ENCODE measurements at places on chromosomes 3 and 15. TPM values are rescaled to one million over a fixed set of nuclear protein-coding genes. Genes with fewer than 3 reads are reported as not detected.
A peak's percentile ranks its signal among the peaks of the same experiment; 100 is the strongest.

Gene TMC3
- total RNA-seq = not detected

Gene VPS8
- 33.9 TPM for total RNA-seq

Gene SEMA3G
- not detected for total RNA-seq

Gene IL20RB
- total RNA-seq = 0.93 TPM

Gene CD200
- 30.2 TPM for total RNA-seq

Gene GRM2
- 0.47 TPM for total RNA-seq

GRCh38 chr3:138781012-138781470, 53.7 kb downstream of the PIK3CB start:
- peak; percentile 47 for DNase-seq

DNA sequence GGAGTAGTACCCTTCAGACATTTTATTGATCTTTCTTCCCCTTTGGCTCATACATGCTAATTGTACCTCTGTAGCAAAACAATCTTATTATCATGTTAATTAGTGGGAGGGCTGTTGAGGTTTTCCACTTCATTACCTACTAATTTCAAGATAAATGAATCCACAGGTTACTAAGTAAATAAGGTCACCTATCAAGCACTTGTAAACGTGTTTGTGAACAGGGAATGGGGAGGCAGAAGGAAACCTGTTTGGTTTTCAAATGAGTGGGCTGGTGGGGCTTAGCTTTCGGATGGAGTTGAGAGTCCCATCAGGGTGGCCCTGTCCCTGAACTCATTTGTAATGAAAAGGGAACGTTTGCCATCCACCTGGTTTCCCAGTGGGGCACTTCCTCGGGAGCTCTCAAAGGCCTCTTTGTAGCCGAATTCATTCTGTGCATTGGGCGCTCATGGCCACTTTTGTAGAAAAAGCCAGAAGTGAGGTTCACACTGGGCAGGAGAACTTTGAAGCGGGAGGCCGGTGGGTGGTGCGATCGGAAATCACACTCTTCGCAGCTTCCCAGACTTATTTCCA, 419.8 kb upstream of the NR2F2 start:
- no peak for DNase-seq

DNA sequence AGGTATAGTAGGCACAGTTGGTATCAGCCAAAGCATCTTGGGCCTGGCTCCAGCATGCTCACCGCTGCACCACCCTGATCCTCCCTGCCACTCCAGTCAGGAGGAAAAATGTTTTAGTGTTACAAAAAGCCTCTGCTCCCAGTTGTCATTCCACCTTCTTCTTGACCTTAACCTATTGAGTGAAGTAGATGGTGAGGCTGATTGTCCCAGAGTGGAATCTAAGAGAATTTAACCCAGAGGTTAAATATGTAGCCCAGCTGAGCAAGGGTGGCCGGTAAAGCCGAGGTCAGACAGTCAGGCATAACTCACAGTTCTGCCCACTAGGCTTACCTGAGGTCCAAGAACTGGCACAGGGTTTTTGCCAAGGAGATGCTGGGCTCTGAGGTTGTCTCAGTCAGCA, 30.7 kb upstream of the TNIK start:
- DNase-seq = no peak

DNA sequence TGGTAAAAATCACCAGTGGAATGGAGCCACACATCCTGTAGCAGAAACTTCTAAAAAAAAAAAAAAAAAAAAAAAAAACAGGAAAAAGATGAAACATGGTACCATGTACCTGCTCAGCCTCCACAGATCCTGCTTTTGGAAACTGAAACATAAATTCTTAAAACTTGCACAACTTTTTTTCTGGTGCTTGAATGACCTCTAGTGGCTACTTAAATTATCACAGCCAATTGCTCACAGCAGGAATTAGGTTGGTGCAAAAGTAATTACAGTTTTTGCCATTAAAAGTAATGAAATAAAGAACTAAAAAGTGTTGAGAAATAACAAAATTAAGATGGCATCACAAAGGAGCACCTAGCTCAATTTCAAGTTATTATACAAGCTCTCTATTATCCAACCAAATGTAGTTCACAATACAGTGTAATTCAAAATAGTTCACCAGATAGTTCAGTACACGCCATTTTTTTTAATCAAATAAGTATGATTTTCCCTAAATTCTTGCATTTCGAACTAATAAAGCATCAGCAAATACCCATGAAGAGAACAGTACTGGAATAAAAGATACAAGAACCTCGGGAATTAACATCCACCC, 80.6 kb downstream of the ULK4 start:
- no peak for DNase-seq

- no peak for DNase-seq
Observed at GRCh38 chr3:101942356-101942755, 93.0 kb downstream of the NFKBIZ start.

GRCh38 chr3:101200461-101200860, 119.9 kb downstream of the IMPG2 start:
- DNase-seq = no peak

GRCh38 chr15:70802629-70803028, 39.3 kb upstream of the UACA start:
- no peak for DNase-seq

GRCh38 chr3:38578081-38578475, 71.4 kb downstream of the SCN5A start:
- DNase-seq = no peak

DNA sequence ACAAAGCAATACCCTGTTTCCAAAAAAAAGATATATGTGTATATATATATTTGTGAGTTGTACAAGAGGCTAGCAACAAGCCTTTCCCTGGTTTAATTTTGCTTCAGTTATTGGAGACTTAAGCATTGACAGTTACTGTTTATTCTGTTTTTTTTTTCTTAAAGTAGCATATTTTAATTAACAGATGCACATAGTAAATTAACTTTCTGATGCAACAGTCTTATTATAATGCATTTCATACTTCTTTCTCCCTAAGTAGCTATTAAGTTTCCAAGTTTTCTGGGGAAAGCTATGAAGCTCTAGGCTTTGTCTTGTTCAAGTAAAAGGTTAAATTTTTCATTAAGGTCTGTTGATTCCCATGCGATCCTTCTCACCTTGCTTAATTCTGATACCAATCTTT, 17.9 kb downstream of the PRKCI start:
- DNase-seq = no peak

- DNase-seq = no peak
Observed at GRCh38 chr15:49731187-49732099, 110.6 kb downstream of the DTWD1 start.

DNA sequence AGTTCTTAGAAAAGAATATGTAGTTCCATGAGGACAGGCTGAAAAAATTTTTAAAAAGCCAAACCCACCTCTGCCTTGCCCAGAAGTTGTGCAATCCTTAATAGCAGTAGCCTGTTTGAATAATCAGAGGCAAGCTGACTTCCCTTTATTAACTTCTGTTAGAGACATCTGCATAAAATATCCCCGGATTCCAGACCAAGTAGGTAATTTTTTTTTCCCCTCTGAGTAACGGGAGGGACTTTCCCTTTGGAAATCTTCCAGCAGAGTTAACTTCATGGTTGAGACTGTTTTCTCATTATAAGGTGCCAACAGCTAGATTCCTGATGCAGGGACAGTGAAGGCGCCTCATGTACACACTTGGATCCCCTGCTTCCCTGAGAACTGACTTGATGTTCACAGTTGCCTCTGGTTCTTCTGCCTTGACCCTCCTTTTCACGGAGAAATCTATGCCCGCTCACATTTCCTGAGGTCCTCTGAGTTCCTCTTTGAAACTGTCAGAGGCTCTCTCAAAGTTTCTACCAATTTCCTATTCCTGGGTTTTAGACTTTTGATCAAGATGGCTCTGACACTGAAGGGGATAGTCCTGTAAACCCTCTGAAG, 227.6 kb upstream of the BHLHE40 start:
- no peak for DNase-seq

DNA sequence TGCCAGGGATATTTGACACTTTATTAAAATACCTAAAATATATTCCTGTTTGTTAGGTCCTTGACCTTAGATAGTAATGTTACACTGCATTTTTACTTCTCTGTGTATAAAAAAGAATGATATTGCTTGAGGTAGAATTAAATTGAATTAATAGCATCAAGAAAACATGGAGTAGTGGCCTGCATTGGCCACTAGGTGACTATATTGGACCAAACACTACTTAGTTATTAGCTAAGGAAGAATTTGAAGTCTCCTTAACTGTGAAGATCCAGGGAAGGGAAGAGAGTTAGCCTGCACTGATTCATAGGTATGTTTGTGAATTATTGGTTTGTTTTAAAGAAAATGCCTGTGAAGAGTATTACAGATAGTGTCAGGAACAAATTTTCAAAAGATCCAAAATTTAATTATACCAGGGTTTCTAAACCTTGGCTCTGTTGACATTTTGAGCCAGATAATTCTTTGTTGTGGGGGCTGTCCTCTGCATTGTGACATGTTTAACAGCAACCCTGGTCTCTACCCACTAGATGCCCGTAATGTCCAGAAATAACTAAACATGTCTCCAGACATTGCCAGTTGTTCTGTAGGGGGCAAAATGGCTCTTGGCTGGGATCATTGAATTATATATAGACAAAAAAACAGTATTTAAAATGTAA, 103.6 kb upstream of the THSD4 start:
- DNase-seq = no peak

- peak; percentile 18 for DNase-seq
Observed at GRCh38 chr15:22851513-22851912, 13.0 kb downstream of the NIPA2 start.

DNA sequence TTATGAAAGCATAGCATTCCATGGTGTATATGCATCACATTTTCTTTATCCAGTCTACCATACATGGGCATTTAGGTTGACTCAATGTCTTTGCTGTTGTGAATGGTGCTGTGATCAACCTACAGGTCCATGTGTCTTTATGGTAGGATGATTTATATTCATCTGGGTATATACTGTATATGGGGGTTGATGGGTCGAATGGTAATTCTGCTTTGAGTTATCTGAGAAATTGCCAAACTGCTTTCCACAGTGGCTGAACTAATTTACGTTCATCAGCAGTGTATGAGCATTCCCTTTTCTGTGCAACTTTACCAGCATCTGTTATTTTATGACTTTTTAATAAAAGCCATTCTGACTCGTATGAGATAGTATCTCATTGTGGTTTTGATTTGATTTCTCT, 662.4 kb upstream of the BCHE start:
- DNase-seq = no peak

DNA sequence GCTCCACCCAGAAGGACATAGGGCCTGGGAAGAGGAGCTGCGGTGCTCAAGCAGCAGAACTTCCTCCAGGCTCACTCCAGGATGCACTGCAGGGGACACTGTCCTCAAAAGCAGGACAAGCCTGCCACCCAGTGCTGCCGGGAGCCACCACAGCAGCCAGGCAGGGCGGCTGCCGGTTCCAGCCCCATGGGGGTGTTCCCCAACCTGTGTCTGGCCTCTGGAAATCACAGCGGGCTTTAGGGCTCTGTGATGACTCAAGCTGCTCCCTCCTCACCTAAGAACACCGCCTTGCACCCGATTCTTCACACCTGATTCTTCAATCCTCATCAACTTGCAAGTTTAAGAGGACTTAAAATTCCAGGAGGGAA, 71.9 kb upstream of the SLC6A11 start:
- peak; percentile 66 for DNase-seq

GRCh38 chr3:60114191-60114590, 1064.4 kb upstream of the CFAP20DC start:
- no peak for DNase-seq

DNA sequence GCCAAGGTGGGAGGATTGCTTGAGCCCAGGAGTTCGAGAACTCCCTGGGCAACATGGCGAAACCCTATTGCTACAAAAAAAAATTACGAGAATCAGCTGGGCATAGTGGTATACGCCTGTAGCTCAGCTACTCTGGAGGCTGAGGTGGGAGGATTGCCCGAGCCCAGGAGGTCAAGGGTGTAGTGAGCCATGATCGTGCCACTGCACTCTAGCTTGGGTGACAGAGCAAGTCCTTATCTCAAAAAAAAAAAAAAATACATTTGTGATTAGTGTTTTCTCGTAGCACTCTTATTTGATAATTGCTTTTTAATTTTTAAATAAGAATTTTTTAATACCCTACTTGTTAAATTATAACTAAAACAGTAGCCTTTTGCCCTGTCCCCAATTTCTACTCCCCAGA, 18.4 kb downstream of the IREB2 start:
- no peak for DNase-seq

DNA sequence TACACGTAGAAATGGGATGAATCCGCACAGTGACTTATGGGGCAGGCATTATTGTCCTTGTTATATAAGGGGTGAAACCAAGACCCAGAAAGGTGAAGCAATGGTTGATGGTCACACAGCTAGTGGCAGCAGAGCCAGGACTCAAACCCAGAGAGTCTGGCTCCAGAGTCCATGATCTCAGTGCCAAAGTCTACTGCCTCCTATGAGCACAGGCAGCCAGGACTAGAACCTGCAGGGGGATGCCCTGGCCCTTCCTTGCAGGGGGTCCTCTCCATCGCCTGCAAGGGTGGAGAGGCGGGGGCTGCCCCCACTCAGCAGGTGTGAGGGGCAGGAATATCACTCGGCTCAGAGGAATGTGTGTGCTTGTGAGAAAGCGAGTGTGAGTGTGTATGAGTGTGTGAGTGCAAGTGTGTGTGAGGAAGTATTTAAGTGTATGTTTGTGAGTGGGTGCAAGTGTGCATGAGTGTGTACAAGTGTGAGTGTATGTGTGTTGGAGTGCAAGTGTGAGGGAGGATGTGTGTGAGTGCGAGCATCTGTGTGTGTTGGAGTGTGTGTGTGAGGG, 44.7 kb downstream of the UMPS start:
- no peak for DNase-seq

- no peak for DNase-seq
Observed at GRCh38 chr3:189903562-189904250, 217.0 kb downstream of the P3H2 start.

- no peak for DNase-seq
Observed at GRCh38 chr15:66838671-66839239, 136.7 kb downstream of the SMAD6 start.

GRCh38 chr3:141434255-141434654, 52.6 kb upstream of the RASA2 start:
- DNase-seq = no peak

GRCh38 chr3:178129109-178129508, 407.1 kb upstream of the KCNMB2 start:
- no peak for DNase-seq

- DNase-seq = no peak
Observed at GRCh38 chr3:170603770-170604510, 18.1 kb upstream of the SLC7A14 start.

GRCh38 chr15:80242132-80242769, 9.8 kb downstream of the CTXND1 start:
- peak; percentile 49 for DNase-seq

GRCh38 chr15:56868170-56868569, 50.3 kb upstream of the TCF12 start:
- DNase-seq = no peak

GRCh38 chr3:120214176-120214575, 70.8 kb downstream of the GPR156 start:
- DNase-seq = no peak

GRCh38 chr3:159654183-159655134, 334.2 kb upstream of the IL12A start:
- no peak for DNase-seq

GRCh38 chr3:75395580-75396315, 268.4 kb upstream of the FRG2C start:
- DNase-seq = no peak

GRCh38 chr3:49466085-49466484, 4.0 kb upstream of the DAG1 start:
- DNase-seq = no peak

All from activated CD4-positive, alpha-beta T cell treated with anti-CD3 and anti-CD28 coated beads for 36 hours (primary cell).